ENCODE measurements at places on chromosomes 2 and 18.
A peak's percentile ranks its signal among the peaks of the same experiment; 100 is the strongest.

DNA sequence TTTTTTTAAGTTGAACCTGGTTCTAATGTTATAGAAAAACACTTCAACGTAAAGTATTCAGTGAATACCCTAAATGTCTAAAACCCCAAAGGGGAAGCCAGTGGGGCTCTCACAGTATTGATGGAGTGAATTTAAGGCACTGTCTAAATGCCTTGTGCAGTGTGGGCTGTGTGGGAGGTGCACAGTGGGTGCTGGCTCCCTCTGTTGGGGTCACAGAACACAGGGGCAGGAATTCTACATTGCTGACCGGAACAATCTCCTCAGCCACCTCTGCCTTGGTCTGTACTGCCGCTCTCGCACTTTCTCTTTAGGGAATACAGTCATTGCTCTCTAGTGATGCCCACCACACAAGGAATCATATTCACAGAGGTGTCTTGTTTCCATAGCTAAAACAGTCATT lies 45.4 kb downstream of the SPRED2 start:
- DNase-seq: no peak

- no peak for DNase-seq
Measured at GRCh38 chr2:175730050-175730449, 272.0 kb downstream of the LNPK start.

- DNase-seq: no peak
Measured at GRCh38 chr18:74493689-74494088, 2.5 kb upstream of the CNDP2 start.

- DNase-seq: no peak
Measured at GRCh38 chr18:14924226-14924625, 176.3 kb downstream of the ANKRD30B start.

DNA sequence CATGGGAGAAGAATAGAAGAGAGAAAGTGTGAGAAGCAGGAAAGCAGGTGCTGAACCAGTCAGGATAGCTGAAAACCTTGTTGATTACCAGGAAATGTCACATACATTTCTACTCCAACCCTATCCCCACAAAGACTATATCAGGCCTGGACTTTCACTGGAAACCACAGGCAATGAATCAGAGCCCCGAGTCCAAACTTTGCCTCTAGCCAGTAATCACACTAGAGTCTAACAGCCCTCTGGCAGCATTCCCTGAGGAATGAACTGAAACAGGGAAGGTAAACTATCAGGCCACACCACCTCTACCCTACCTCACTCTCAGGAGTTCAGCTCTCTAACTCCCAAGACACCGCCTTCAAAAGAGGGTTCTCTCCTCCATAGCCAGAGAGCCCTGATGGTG lies 18.7 kb upstream of the IHH start:
- DNase-seq: no peak

- DNase-seq: no peak
Measured at GRCh38 chr18:39705362-39705761, 2139.8 kb upstream of the CELF4 start.

GRCh38 chr18:825891-826585 lies 14.0 kb upstream of the YES1 start:
- DNase-seq: no peak

DNA sequence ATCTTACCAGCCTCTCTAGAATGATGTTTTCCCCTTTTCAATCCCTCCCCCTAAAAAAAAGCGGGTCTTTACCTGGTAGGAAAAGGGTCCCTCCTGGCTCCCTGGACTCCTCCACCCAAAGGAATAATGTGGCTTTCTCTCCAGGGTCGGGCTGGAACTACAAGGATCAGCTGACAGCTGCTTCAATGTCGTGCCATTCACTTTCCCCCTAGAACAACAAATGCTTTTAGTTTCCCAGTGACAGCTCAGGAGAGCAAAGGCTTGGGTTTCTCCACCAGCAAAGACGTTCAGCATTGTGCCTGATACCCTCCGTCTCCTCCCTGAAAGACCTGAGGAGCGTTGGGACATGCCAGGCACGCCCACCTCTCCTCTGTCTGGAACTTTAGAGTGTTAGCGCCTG lies 173.8 kb upstream of the SIX3 start:
- DNase-seq: no peak

GRCh38 chr2:46555011-46555410 lies 75.6 kb downstream of the TMEM247 start:
- DNase-seq: no peak

GRCh38 chr2:215479121-215479520 lies 43.3 kb upstream of the FN1 start:
- DNase-seq: no peak

GRCh38 chr2:26039603-26040323 lies 5.9 kb downstream of the RAB10 start:
- DNase-seq: no peak

DNA sequence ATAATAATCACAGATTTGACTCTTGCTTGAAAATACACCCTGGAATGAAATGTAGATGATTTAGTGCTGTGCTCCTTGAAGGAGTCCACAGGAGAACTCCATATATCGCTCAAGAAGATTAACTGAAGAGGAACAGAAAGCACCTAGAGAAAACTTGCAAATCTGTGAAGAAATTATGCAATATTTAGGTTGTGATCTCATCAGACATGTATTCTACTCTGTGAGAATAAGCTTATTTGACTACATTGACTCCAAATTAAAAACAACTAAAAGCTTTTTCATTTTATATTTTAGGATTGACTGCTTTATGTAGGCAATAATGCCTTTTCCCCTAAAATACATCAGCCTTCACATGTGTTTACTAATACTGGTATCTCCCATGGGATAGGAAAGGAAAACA lies 906.6 kb upstream of the LRATD1 start:
- no peak for DNase-seq

GRCh38 chr2:135030826-135031225 lies 16.4 kb downstream of the MAP3K19 start:
- DNase-seq: no peak

- no peak for DNase-seq
Measured at GRCh38 chr18:77522051-77522675, 272.5 kb downstream of the GALR1 start.

- DNase-seq: no peak
Measured at GRCh38 chr2:74045454-74045853, 60.7 kb downstream of the TET3 start.

- DNase-seq: no peak
Measured at GRCh38 chr2:88196490-88197087, 26.4 kb downstream of the THNSL2 start.

DNA sequence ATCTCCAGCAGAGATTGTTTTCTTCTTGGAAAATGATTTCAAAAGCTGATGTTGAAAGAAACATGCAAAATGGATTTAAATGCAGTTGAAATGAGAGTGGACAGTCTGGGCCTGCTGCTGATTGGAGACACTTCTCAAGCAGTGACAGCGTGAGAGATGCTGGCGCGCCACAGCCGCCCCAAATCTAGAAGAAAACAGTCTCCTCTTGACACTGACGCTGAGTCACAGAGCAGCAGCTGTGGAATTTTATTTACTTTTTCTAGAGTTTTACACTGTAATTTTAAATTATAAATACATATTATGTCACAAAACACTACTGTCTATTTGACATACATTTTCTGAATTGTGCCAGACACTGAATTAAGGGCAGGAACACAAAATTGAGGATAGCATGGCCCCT lies 121.8 kb upstream of the TMEM200C start:
- no peak for DNase-seq

- no peak for DNase-seq
Measured at GRCh38 chr2:238287737-238288649, at the start of gene PER2. TSS of gene PER2 (minus strand) at chr2:238288610. CDS start at chr2:238277936, 10,674 bp downstream.

DNA sequence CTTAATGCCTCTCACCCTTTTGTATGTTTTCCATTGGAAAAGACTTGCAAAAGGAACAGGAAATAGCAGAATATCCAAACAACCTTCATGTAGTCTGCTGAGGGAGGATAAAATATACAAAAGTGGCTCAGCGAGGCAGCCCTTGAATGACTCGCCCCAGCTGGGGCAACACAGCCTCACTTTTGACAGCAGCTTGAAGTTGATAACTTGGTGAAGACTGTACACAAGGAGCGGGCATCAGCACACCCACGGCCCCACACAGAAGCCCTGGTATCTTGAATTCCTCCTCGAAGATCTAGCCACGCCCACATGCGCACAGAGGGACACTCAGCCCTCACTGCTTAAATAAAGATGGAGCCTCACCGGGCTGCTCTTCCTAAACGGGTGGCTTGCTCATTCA lies 161.0 kb downstream of the IRS1 start:
- no peak for DNase-seq

DNA sequence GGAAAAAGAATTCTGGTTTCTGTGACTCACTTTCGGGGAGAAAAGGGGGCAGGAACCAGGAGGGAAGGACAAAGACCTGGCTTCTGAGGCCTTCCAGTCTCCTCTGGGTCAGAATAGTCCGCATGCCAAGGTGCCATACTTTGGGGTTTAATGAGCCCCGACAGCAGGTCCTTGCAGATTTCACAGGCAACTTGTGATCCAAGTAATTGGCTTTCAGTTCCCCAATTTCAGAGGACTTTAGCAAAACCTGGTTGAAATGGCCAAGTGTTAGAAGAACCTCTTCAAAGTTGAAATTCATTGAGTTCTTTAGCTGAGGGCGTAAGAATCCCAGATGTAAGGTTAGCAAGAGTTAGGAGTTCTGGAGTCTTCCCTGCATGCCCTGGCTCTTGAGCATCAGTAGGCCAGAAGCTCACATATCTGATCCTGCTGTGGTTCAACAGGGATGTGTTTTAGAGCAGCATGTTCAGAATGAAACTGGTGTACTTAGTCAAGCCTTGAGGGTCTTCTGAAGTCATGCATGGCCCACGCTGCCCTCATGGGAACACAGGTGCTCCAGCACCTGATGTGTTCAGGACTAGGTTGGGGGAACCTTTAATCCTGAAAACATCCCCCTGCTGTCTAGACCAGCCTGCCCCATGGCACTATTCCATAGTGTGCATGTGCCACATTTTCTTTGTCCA lies 143.0 kb downstream of the NUP35 start:
- DNase-seq: no peak

DNA sequence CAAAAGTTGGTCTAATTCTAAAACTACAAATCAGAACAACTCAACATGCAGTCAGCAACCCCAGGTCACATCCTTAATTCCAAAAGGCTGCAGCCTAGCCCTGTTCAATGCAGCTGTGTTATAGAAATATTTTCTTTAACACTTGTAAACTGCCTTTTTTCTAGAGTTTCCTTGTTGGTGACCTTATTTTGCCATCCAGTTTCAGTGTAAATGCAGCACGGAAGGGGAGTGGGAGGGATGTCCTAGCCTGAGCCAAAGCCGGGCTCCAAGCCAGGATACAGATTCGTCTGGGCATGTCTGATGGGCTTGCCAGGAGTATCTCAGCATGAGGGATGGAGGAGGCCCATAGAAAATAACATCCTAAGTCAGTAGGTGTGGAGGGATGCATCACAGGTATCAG lies 17.7 kb upstream of the SP3 start:
- no peak for DNase-seq

- DNase-seq: no peak
Measured at GRCh38 chr2:222270396-222270795, 28.4 kb downstream of the PAX3 start.

- no peak for DNase-seq
Measured at GRCh38 chr2:18244845-18245244, 315.6 kb downstream of the RDH14 start.

DNA sequence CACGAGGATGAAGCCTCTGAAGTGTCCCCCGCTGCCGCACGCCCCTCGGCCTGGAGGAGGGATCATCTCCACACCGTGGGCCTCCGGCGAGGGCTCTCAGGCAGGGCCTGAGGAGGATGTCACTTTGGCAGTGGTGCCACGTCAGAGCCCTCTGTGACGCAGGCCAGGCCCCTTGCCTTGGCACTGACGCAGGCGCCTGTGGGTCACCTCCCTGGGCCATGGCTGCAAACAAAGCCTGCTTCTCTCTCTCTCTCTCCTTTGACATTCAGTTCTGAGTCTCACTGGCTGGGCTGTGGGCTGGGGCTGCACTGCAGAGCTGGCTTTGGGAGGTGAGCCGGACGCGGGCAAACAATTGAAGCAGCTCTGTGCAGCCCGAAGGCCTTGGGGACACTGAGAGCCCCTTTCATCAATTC lies 273.7 kb downstream of the TWIST2 start:
- DNase-seq: peak; percentile 79

Measured in nucleus accumbens (tissue), 56 donors.